ENCODE measurements at places on chromosomes 2 and 18. TPM values are rescaled to one million over a fixed set of nuclear protein-coding genes. Genes with fewer than 3 reads are reported as not detected.
A peak's percentile ranks its signal among the peaks of the same experiment; 100 is the strongest.

GRCh38 chr2:47007223-47007825, 91.7 kb upstream of the MCFD2 start:
- H3K4me3 ChIP-seq = no peak overlapping the region
- DNase-seq = no peak
- no peaks in the 10 kb centered on the region for H3K36me3 ChIP-seq
- no peak overlapping the region for H3K27ac ChIP-seq
- no peaks in the 10 kb centered on the region for H3K27me3 ChIP-seq

DNA sequence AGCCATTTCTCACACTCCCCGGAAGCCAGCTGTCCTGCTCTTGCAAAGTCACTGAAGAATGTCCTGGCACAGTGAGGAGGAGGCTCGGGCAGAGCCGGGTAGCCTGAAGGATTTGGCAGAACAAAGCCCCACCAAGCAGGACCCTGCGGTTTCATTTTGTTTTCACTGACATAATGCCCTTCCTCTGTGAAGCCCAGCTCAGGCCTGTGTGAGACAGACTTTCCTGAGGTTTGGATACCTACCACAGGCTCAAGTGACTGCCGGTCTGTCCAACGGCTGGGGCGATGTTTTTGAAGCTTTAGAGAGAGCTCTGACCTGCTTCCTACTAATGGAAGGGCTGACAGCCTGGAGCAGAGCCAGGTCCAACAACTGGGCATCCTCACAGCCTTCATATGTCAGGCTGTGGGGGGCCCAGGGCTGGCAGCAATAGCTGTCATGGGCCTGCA, 99.8 kb upstream of the FZD7 start:
- no peak for DNase-seq
- H3K4me1 ChIP-seq = peaks cover 34% of the 10 kb centered on the region
- no peaks in the 10 kb centered on the region for H3K36me3 ChIP-seq
- H3K4me3 ChIP-seq = no peak overlapping the region
- H3K27ac ChIP-seq = peak overlapping the region; percentile 13

DNA sequence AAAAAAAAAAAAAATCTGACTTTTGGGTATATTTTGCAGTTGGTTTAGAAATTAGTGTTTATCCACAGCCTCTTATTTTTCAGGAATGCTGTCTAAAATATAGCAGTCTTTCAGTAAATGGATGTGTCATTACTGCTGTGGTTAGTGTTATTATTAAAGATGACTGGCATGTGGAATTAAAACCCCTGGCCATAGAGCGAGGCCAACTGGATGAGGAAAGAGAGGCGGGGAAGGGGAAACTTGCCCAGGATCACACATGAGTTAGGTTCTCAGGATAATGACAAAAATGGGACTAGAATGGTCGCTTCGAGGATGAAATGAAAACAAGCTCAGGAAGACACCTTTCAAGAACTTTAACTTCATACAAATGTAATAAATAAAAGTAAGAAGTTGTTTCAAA, 57.4 kb upstream of the APCDD1 start:
- no peak overlapping the region for H3K4me3 ChIP-seq
- H3K4me1 ChIP-seq = peaks cover 44% of the 10 kb centered on the region
- no peak overlapping the region for H3K27ac ChIP-seq
- no peaks in the 10 kb centered on the region for H3K27me3 ChIP-seq
- peaks cover 4% of the 10 kb centered on the region for H3K36me3 ChIP-seq
- DNase-seq = no peak

The HOXD8 gene
- not detected for total RNA-seq

DNA sequence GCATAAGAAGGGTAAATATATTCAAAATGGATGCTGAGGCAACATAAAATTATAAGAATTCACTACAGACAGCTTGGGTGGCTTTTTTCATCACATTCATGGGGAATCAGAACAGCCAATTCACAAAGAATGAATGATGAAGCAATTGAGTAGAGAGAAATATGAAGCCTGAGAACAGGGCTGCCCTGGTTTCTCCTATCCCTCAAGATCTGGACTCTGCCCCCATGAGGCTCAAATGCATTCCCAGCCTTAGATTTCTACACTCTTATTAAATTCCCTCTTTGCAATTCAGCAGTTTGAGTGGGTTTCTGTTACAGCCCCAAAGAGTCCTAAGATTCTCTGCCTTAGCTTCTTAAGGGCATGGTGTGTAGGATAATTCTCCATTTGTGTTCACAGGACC, 172.5 kb downstream of the MAIP1 start:
- no peaks in the 10 kb centered on the region for H3K27me3 ChIP-seq
- H3K4me1 ChIP-seq = peaks cover 7% of the 10 kb centered on the region
- H3K36me3 ChIP-seq = no peaks in the 10 kb centered on the region
- H3K27ac ChIP-seq = no peak overlapping the region
- no peak for DNase-seq

- no peaks in the 10 kb centered on the region for H3K36me3 ChIP-seq
- H3K4me3 ChIP-seq = no peak overlapping the region
- no peak overlapping the region for H3K27ac ChIP-seq
- no peak for DNase-seq
- H3K4me1 ChIP-seq = peaks cover 34% of the 10 kb centered on the region
Observed at GRCh38 chr2:240302933-240303595, 132.4 kb upstream of the GPC1 start.

The CIAO1 gene
- total RNA-seq = 91.1 TPM

GRCh38 chr18:55102501-55102900, 143.2 kb upstream of the CCDC68 start:
- no peak overlapping the region for H3K4me3 ChIP-seq
- no peaks in the 10 kb centered on the region for H3K27me3 ChIP-seq
- no peak for DNase-seq
- peaks cover 6% of the 10 kb centered on the region for H3K4me1 ChIP-seq
- H3K36me3 ChIP-seq = no peaks in the 10 kb centered on the region
- H3K27ac ChIP-seq = no peak overlapping the region

GRCh38 chr2:53519918-53520841, 247.4 kb upstream of the CHAC2 start:
- H3K4me1 ChIP-seq = peaks cover 28% of the 10 kb centered on the region
- H3K36me3 ChIP-seq = no peaks in the 10 kb centered on the region
- no peaks in the 10 kb centered on the region for H3K27me3 ChIP-seq
- peak overlapping the region; percentile 6 for H3K4me3 ChIP-seq

GRCh38 chr2:54271189-54271588, 15.2 kb upstream of the TSPYL6 start:
- no peaks in the 10 kb centered on the region for H3K36me3 ChIP-seq
- no peaks in the 10 kb centered on the region for H3K27me3 ChIP-seq
- H3K4me3 ChIP-seq = no peak overlapping the region
- DNase-seq = no peak
- H3K27ac ChIP-seq = no peak overlapping the region

The RESP18 gene
- not detected for total RNA-seq

GRCh38 chr2:102514061-102514785, 41.2 kb downstream of the SLC9A4 start:
- peaks cover 3% of the 10 kb centered on the region for H3K36me3 ChIP-seq
- no peak overlapping the region for H3K27ac ChIP-seq
- no peaks in the 10 kb centered on the region for H3K27me3 ChIP-seq
- no peaks in the 10 kb centered on the region for H3K4me1 ChIP-seq
- H3K4me3 ChIP-seq = no peak overlapping the region
- no peak for DNase-seq

The RGPD8 gene
- total RNA-seq = 4.3 TPM

The ALPI gene
- not detected for total RNA-seq

DNA sequence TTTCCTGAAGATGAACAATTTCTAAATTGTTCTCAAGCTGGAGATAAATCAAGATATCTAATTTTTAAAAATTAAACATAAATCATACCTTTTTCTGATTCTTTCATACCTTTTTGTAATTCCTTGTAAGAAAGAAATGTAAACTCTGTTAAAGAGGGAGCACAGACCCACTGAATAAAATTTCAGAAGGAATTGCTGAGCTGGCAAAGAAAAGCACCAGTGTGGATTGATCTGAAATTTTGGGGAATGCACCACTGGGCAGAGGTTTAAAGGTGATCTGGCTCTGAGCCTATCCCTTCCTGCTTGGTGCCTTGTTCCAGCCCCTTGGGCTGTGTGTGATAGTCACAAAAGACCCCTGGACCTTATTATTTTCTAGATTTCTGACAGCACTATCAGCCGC, 118.3 kb upstream of the THSD7B start:
- no peak for DNase-seq
- no peaks in the 10 kb centered on the region for H3K36me3 ChIP-seq
- peaks cover 57% of the 10 kb centered on the region for H3K27me3 ChIP-seq
- no peak overlapping the region for H3K27ac ChIP-seq

- peak overlapping the region; percentile 78 for H3K27ac ChIP-seq
- no peak overlapping the region for H3K4me3 ChIP-seq
- H3K36me3 ChIP-seq = peaks cover 11% of the 10 kb centered on the region
- no peaks in the 10 kb centered on the region for H3K4me1 ChIP-seq
- H3K27me3 ChIP-seq = no peaks in the 10 kb centered on the region
Observed at GRCh38 chr18:678482-679182, 21.2 kb downstream of the TYMS start.

The PLEK gene
- total RNA-seq = not detected

The LYPD6 gene
- total RNA-seq = 7.3 TPM

DNA sequence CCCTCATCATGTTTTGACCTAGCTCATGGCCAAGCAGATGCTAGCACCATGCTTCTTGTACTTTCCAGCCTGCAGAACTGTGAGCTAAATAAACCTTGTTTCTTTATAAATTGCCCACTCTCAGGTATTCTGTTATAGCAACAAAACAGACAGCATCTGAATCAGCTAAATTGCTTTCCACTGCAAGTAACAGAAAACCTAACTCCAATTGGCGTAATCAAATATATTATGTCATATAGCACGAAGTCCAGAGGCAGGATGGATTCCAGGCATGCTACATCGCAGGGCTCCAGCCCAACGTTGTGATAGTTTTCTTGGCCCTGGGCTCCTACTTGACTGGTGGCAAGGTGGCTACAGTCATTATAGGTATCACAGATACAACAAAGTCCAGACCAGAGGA, 10.4 kb upstream of the CUL3 start:
- peaks cover 6% of the 10 kb centered on the region for H3K4me1 ChIP-seq
- H3K27ac ChIP-seq = no peak overlapping the region
- no peak overlapping the region for H3K4me3 ChIP-seq

GRCh38 chr18:45688833-45689232, 35.1 kb upstream of the SLC14A1 start:
- H3K27me3 ChIP-seq = peaks cover 10% of the 10 kb centered on the region
- H3K4me1 ChIP-seq = peaks cover 4% of the 10 kb centered on the region
- no peak overlapping the region for H3K4me3 ChIP-seq
- no peak for DNase-seq
- H3K36me3 ChIP-seq = peaks cover 2% of the 10 kb centered on the region

GRCh38 chr2:105114551-105114950, 76.7 kb downstream of the MRPS9 start:
- H3K4me3 ChIP-seq = no peak overlapping the region
- H3K4me1 ChIP-seq = peaks cover 4% of the 10 kb centered on the region
- no peak for DNase-seq
- H3K36me3 ChIP-seq = no peaks in the 10 kb centered on the region
